ENCODE measurements at places on chromosomes 3 and 15. TPM values are rescaled to one million over a fixed set of nuclear protein-coding genes. Genes with fewer than 3 reads are reported as not detected.

Gene SKOR1
- total RNA-seq = 0.58 TPM

Gene RTP2
- total RNA-seq = not detected

Gene IQCH
- 0.58 TPM for total RNA-seq

Gene PRICKLE2
- 79.7 TPM for total RNA-seq

Gene GRK7
- total RNA-seq = 0.11 TPM

Gene IL5RA
- total RNA-seq = 1.2 TPM

Gene RBP2
- not detected for total RNA-seq

Gene APBA2
- 12.4 TPM for total RNA-seq

Gene NPAP1
- total RNA-seq = not detected

Gene SPSB4
- 0.50 TPM for total RNA-seq

Gene GPX1
- total RNA-seq = 295 TPM

Gene MBD4
- total RNA-seq = 14.6 TPM

Gene NCBP2
- total RNA-seq = 41.6 TPM

Gene CYP11A1
- 1.8 TPM for total RNA-seq

Gene ANKUB1
- 0.13 TPM for total RNA-seq
